ENCODE measurements at places on chromosomes 1 and 21. TPM values are rescaled to one million over a fixed set of nuclear protein-coding genes. Genes with fewer than 3 reads are reported as not detected.

The ANGPTL3 gene
- total RNA-seq = not detected

The BRINP3 gene
- not detected for total RNA-seq

The NKAIN1 gene
- not detected for total RNA-seq

The KCNK2 gene
- total RNA-seq = not detected

The RIPPLY3 gene
- total RNA-seq = not detected

The TMOD4 gene
- total RNA-seq = 1.2 TPM

The LCE3D gene
- not detected for total RNA-seq

The TPTE gene
- not detected for total RNA-seq

All from natural killer cell treated with Interleukin-12 subunit alpha and Interleukin-12 subunit beta and Interleukin-15 and Interleukin-18, amount 100 ng/mL, for 72 hours (primary cell).